ENCODE measurements at places on chromosomes 12 and 14.

- no peak for DNase-seq
These were observed 344.9 kb upstream of the STXBP6 start for GRCh38 chr14:25394791-25395391.

DNA sequence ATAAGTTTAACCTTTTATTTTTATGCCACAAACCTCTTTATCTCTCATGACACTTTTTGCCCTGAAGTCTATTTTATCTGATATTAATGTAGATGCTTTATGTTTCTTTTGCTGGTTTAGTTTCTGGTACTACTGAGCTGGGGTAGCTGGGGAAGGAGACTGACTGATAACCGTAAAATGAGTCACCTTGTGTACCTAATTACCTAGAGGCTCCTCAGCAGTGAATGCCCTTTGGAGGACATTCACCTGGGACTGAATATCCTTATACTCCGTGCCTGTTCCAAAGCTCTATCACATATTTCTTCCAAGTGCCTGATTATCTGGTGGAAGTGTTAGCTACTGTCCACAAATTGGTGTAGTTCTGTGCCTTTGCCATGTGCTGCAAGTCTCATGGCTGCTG lies 13.9 kb downstream of the ATL1 start:
- no peak for DNase-seq

DNA sequence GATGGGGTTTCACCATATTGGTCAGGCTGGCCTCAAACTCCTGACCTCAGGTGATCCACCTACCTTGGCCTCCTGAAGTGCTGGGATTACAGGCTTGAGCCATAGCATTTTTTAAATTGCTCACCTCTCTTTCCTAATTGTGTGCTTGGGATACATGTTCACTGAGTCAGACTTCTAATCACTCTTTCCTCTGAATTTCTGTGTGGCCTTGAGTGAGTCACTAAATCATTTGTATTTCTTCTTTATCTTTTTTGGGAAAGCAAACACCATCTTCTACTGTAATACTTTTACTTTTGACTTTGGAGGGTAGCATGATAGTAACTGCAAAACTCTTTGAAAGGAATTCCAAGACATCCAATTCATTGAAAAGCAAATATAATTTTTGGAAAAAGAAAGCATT lies 60.8 kb downstream of the FLRT2 start:
- DNase-seq, result no peak

DNA sequence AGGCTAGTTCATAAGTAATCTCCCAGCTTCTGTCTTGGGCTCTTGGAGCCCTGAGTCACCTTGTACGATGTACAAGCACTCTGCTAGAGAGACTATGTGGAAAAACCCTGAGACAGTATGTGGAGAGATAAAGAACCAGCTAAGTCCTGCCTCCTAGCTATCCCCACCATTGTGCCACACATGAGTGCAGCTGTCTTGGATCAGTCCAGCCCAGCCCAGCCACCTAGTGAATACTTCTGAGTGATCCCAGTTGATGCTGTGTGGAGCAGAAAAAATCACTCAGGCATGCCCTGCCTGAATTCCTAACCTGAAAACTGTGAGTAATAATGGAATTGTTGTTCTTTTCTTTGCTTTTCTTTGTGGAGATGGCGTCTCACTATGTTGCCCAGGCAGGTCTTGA lies 5.1 kb upstream of the SERPINA6 start:
- DNase-seq, result no peak

DNA sequence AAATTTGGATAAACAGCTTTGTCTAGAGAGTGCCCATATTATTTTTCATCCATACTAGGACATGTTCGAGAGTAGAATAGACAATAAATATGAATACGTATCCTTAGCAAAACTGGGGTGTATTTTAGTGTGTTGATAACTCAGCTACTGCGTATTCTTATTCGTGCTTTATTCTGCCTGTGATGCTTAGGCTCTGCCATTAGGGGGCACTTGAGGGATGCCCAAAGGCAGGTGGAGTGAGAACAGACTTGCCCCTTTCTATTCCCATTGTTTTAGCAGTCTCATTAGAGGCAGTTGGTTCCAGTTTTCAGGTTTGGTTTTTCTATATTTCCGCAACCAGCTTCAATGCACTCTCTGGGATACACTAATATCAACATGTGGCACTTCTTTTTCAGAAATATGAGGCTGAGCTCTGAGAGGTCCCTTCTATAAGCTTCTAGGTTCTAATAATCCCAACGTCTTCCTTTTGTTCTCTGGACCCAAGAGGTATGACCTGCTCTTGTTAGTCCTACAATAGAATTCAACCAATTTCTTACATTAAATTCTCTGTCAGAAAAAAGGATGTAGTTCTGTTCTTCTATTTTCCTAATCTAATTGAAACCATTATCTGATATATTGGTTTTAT lies 985.7 kb upstream of the FBXO33 start:
- no peak for DNase-seq

DNA sequence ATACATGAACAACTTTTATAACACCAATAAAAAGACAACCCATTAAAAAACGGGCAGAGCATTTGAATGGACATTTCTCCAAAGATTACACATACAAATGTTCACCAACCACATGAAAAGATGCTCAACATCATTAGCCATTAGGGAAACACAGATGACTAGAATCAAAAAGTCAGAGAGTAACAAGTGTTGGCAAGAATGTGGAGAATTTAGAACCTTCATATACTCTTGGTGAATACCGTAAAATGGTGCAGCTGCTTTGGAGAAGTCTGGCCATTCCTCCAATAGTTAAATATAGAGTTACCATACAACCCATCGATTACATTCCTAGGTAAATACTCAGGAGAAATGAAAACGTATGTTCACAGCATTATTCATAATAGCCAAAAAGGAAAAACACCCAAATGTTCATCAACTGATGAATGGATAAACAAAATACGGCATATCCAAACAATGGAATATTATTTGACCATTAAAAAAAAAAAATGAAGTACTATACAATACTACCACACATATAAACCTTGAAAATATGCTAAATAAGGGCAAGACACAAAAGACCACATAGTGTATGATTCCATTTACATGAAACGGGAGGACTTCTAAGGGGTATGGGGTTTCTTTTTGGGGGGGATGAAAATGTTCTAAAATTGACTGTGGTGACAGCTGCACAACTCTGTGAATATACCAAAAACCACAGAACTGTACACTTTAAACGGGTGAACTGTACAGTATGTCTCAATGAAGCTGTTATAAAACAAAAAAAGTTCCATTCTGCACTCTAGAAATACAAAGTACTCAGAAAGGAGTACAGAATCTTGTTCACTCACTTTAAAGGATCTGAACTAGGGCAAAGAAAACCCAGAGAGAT lies 3.2 kb downstream of the CORO1C start:
- no peak for DNase-seq

GRCh38 chr14:77580477-77580876 lies 36.0 kb downstream of the SPTLC2 start:
- DNase-seq, result no peak

- no peak for DNase-seq
These were observed 8.0 kb upstream of the KRT8 start for GRCh38 chr12:52912711-52913430.

GRCh38 chr12:104460041-104460719 lies 3.4 kb downstream of the CHST11 start:
- no peak for DNase-seq

DNA sequence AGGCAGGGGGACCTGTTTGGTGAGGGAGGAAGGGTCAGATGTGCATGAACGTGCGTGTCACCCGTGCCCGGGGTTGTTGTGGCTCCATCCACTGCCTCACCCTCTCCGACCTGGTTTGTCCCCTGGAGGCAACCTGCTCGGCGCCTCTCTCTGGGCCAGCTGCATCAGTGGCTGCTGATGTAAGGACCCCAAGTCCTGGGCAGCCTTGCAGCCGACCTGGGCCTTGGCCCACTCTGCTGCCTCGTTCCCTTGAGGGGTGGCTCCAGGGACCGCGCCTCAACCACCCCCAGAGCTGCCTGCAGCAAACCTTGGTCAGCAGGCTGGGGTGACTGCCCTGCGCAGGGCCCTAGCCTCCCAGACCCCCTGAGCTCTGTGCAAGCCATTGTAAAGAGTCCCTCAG lies 351.7 kb downstream of the TMEM121 start:
- peak; percentile 10 for DNase-seq

GRCh38 chr12:127636882-127637281 lies 630.1 kb upstream of the TMEM132C start:
- DNase-seq, result no peak

GRCh38 chr12:109309381-109310246 lies 530 bp upstream of the FOXN4 start:
- no peak for DNase-seq

- no peak for DNase-seq
These were observed 181.4 kb downstream of the SYT1 start for GRCh38 chr12:79046021-79046420.

DNA sequence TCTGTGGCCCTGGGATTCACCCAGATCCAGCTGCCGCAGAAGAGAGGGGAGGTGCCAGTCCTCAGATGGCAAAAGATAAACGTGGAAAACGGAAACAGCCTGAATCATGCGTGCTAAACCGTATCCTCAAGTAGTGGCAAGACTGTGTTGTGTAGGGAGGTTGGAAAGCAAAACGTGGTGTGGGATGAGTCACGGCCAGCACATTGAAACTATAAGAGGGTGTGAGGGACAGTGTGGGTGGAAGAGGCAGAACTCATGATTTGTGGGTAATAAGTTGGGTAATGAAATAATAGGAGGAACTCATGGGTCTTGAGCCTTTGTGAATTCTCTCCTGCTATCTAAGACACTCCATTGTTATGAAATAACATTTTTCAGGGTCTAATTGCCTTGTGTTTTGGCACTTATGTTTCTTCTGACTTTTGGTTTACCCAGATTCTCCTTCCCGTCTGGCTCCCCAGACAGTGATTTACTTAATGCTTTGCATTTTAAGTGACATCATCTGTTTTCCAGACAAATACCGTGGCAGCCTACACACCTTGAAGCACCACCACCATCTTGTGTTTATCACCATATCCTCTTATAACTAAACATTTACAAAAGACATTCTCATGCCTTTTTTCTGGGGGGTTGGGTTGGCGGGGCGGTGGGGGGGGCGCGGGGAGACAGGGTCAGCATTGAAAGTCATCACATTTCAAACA lies 62.3 kb upstream of the PTCSC3 start:
- DNase-seq, result no peak

GRCh38 chr12:121989276-121990113 lies 32.2 kb upstream of the BCL7A start:
- DNase-seq, result no peak

DNA sequence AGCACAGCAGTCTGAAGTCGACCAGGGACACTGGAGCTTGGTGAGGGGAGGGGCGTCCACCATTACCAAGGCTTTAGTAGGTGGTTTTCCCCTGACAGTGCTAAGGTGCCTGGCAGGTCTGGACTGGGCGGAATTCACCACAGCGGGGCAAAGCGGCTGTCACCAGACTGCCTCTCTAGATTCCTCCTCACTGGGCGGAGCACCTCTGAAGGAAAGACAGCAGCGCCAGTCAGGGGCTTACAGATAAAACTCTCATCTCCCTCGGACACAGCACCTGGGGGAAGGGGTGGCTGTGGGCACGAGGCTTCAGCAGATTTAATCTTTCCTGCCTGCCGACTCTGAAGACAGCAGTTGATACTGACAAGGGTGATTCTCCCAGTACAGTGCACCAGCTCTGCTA lies 39.1 kb downstream of the DDHD1 start:
- DNase-seq, result no peak

- DNase-seq, result no peak
These were observed 61.7 kb downstream of the FERMT2 start for GRCh38 chr14:52888839-52889838.

DNA sequence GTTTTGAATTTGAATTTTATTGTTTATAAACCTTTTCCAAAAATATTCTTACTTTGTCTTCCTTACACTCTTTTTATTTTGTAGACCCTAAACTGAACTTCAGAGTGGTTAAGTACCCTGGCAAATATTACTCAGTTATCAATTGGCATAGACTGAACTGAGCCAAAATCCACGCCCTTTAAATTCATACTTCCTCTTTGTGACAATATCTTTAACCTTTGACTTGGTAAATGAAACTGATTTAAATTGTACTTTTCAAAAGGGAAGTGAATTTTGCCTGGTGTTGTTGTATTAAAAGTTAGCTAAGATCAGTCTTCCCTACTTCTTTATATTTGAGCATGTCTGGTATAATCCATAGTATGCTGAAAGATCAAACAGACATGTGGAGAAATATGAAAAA lies 184.3 kb upstream of the USP15 start:
- DNase-seq, result no peak

- no peak for DNase-seq
These were observed 81.6 kb downstream of the CAPZA3 start for GRCh38 chr12:18819484-18819883.

DNA sequence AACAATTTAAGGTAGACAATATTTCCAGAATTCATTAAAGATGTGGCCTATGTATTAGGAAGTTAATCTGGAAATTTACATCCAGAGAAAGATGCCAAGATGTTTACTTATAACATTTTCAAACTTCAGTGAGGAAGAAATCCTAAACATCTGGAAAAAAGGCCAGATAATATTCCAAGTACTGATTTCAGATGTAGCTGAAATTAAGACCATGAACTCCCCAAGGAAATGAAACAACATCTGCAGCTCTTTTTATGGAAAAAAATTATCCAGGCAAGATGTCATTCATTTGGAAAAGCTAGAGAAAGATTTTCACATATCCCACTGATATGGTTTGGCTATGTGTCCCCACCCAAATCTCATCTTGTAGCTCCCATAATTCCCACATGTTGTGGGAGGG lies 35.0 kb downstream of the GNG2 start:
- no peak for DNase-seq

- no peak for DNase-seq
These were observed 111.2 kb upstream of the FLRT2 start for GRCh38 chr14:85418721-85419120.

- no peak for DNase-seq
These were observed 109.7 kb upstream of the VASH1 start for GRCh38 chr14:76651410-76652055.

DNA sequence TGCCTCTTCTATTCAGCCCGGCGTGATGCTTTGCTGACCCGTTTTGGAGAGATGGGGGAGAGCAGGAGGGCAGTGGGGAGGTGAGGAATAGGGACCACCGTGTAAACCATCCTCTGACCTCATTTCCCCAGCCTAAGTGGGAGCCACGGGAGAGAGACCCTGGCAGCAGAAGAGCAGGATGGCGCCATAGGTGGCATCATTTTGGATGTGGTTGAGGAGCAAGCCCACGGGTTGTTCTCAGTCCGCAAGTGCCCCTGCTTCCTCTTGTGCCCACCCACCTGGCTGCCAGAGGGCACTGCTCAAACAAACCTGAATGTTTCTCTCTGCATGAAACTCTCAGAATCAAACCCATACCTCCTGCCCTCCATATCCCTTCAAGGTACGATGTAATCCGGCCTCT lies 10.7 kb upstream of the UBC start:
- DNase-seq, result no peak

- no peak for DNase-seq
These were observed 30.5 kb downstream of the ANO2 start for GRCh38 chr12:5914387-5915149.

- DNase-seq, result no peak
These were observed 2.6 kb downstream of the IL31 start for GRCh38 chr12:122171399-122171798.

- no peak for DNase-seq
These were observed 40.2 kb downstream of the TAOK3 start for GRCh38 chr12:118332511-118332910.

- no peak for DNase-seq
These were observed 326.6 kb upstream of the PRICKLE1 start for GRCh38 chr12:42916143-42916542.

Data from left cardiac atrium (tissue), 4 donors.